ENCODE measurements at places on chromosomes 13 and 19.
A peak's percentile ranks its signal among the peaks of the same experiment; 100 is the strongest.

DNA sequence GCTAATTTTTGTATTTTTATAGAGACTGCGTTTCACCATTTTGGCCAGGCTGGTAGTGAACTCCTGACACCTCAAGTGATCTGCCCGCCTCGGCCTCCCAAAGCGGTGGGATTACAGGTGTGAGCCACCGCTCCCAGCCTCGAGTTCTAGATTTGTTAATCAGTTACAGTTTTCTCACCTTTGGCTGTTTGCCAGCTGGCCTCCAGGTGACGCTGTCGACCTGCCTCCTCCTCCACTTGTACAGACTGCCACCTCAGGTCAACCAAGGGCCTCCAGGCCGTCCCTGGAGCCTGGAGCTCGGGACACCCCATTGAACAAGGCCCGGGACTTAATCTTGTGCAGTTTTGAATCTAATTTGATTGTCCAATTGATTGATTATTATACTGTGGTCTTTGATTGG is 45.5 kb downstream of the IER2 start:
- DNase-seq: peak; percentile 79

DNA sequence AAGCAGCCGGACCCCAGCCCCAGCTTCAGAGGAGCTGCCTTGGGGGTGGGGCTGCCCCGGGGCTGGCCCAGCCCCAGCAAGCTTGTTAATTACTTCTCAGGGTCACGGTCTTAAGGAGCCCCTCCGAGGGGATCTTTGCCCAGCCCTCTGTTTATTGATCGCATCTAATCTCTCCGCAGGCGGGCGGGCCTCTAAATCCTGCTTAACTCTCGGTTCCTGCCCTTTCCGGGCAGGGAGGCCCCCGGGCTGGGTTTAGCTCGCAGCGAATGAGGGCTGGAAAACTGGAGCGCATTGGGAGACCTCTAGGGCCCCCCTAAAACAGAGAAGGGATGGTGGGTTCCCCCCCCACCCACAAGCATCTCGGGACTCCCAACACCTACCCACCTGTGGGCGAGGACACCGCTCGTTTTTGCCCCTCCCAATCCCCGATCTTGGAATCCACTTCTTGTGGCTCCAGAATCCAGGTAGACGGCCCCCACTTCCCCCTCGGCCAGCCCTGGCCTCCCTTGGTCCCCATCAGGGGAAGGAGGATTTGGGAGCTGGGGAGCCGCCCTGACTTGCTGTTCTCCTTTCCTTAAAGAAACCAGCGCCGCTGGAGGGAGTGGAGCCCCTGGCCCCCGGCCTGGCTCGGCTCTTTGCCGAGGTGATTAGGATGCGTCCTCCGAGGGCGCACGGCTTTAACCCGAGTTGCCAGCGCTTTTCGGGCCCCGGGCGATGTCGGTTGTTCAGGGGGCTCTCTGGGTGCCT is 59.5 kb upstream of the ADGRL1 start:
- peak; percentile 84 for DNase-seq

DNA sequence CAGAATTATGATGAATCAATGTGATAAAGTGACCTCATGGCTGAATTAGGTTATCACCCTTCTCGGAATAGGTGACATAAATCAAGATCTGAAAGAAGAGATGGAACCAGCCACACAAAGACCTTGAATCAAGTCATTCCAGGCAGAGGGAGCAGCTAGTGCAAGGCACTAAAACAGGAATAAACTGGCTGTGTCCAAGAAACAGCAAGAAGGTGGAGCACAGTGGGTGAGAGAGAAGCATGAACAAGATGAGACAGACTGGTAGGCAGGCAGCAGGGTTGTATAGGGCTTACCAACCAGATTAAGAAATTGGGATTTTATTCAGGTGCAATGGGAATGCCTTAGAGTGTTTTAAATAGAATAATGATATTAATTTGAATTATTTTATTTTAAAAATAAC is 470.3 kb downstream of the PCDH20 start:
- no peak for DNase-seq

- DNase-seq: no peak
Measured at GRCh38 chr13:40315416-40316064, 350.9 kb downstream of the FOXO1 start.

DNA sequence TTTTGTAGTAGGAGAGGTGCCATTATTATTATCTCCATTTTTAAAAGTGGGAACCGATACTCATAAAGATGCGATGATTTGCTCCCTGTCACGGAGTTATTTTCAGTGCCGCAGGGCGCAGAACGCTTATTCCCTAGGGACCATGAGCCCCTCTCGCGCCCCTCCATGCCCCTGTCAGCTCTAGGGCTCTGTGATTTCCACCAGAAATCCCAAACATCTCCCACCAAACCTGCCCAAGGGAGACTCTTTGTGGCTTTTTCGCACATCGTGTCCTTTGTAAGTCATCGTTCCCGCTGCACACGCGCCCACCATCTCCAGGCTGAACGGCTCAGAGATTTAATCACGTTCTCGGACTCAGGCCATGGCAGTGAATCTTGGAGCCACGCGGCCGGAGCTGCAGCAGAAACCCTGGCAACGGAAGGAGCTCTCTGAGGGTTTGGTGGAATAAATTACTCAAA is 105.1 kb downstream of the DNAJC15 start:
- DNase-seq: no peak

GRCh38 chr13:49693191-49693733 is 2.0 kb upstream of the EBPL start:
- no peak for DNase-seq

DNA sequence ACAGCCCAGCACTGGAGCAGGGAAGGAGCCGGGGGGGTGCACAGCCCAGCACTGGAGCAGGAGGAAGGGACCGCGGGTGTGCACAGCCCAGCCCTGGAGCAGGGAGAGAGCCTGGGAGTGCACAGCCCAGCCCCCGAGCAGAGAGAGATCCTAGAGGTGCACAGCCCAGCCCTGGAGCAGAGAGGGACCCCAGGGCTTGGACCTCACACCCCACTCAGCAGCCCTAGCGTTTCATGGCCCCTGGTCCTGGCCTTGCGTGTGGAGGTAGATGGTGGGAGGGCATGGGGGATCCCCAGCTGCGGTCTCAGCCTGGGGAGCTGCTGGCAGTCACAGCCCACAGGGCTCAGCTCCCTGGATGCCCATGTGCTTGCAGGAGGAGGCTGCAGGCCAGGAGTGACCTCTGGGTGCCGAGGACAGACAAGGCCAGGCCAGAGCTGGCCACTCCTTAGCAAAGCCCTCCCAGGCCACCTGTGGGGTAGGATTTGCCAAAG is 25.1 kb downstream of the GAS6 start:
- no peak for DNase-seq

DNA sequence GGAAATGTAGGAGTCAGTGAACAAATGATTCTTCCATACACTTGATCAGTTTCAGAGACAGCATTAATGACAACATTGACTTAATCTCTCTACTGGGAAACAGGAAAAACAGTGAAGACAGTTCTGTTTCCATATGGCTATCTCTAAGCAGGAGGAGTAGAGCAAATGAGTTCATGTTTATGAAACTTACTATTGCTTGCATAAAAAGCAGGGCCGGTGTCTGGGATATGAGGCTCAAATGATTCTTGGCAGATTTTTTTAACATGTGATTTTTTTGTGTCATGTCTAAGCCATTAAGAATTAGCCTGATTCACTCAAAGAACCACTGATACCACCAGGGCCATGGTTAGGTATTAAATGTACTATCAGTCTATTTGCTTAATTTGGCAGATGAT is 141.9 kb downstream of the SLC7A1 start:
- no peak for DNase-seq

DNA sequence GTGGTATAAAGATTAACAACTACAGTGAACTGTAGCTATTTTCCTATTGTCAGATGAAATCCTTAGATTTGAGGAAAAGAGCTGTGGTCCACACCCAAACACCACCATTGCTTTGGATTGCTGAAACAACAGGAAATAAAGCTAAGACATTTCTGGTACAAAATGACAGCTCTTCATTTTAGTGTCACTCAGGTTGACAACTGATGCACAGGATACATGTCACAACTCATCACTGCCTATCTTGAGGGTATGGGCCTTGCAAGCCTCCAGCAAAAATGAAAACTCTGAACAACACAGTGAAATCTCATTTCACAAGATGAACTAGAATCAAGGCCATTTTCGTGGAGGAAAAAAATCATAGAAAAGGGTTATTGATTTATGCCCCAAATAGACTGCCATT is 339.7 kb downstream of the ITGBL1 start:
- DNase-seq: no peak

GRCh38 chr19:8262431-8262830 is 45.7 kb downstream of the CD320 start:
- DNase-seq: no peak

- DNase-seq: no peak
Measured at GRCh38 chr13:40626561-40626960, 39.9 kb downstream of the FOXO1 start.

- no peak for DNase-seq
Measured at GRCh38 chr13:34971473-34971872, 29.4 kb downstream of the NBEA start.

- DNase-seq: no peak
Measured at GRCh38 chr13:51715613-51716012, 88.3 kb downstream of the DHRS12 start.

- DNase-seq: no peak
Measured at GRCh38 chr19:54252243-54252642, 4.8 kb downstream of the LILRB5 start.

- no peak for DNase-seq
Measured at GRCh38 chr13:77908531-77908930, 10.1 kb downstream of the EDNRB start.
